ENCODE measurements at places on chromosomes 16 and 17.

GRCh38 chr16:28326881-28327610 is 34.7 kb downstream of the SBK1 start:
- no peak for DNase-seq

- no peak for DNase-seq
These were observed 6.0 kb downstream of the SOX9 start for GRCh38 chr17:72126575-72127486.

DNA sequence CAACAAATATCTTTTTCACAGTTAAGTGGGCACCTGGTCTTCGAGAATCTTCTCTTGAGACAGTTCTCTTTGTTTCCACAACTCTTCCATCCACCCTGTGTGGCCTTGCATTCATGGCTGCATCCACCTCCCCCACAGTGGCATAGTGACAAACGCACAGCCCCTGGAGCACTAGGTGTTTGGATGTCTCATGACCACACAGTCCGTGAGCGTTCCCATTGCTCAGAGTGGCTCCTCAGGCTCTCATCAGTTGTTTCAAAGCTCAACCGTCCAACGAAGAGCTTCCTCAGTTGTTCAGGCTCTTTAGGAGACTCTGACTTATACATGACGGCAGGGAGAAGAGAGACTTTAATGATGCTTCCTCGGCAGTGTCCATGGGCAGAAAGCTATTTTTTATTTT is 191.6 kb downstream of the CDRT15L2 start:
- no peak for DNase-seq

- DNase-seq = no peak
These were observed 40.9 kb downstream of the CBFA2T3 start for GRCh38 chr16:88936008-88936555.

GRCh38 chr17:67376415-67376736 is 705 bp upstream of the PITPNC1 start:
- DNase-seq = no peak

- DNase-seq = no peak
These were observed 129.9 kb downstream of the RAP1GAP2 start for GRCh38 chr17:2926019-2926650.

- no peak for DNase-seq
These were observed 2.7 kb downstream of the MSL1 start for GRCh38 chr17:40124279-40125141.

DNA sequence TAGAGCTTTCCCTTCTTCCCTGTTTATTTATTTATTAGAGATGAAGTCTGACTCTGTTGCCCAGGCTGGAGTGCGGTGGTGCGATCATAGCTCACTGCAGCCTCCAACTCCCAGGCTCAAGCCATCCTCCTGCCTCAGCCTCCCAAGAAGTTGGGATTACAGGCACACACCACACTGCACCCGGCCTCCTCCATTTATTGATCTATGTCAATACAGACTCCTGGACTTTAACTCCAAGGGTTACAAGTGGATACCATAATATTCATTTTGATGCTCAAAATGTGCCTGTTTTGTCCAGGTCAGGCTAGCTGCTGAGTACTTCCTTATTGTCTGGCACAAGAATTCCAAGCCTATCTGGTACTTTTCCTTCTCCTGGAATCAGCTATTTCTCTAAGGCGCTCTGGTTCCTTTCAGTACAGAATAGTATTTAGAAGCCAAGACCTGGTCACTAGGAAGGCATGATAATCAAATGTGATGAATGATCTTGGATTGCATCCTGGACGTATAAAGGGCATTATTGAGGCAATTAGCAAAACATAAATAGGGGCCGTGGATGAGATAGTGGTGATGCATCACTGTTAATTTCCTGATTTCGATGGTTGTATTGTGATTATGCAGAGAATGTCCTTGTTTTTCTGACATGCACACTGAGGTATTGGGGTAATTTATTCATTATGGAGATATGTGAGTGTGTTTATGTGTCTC is 21.7 kb downstream of the IL4R start:
- DNase-seq = no peak

DNA sequence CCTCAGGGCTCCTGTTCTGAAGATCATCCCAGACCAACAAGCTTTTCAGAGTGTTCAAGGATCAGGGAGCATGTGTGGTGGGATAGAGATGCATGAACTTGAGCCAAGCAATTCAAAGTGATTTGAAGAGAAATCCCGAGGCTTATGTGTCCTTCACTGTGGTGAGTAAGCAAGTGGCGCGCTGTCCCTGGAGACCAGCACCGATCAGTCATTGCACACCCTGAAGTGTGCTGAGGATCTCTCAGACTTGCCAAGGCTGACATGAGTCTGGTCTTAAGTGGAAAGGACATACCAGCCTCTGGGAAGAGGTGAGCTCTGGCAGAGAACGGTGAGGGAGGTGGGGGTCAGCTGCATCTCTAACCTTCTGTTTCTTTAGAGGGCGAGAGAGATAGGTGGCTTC is 43.8 kb upstream of the CDH13 start:
- DNase-seq = no peak

- no peak for DNase-seq
These were observed 67.3 kb downstream of the ZNF423 start for GRCh38 chr16:49788572-49788971.

DNA sequence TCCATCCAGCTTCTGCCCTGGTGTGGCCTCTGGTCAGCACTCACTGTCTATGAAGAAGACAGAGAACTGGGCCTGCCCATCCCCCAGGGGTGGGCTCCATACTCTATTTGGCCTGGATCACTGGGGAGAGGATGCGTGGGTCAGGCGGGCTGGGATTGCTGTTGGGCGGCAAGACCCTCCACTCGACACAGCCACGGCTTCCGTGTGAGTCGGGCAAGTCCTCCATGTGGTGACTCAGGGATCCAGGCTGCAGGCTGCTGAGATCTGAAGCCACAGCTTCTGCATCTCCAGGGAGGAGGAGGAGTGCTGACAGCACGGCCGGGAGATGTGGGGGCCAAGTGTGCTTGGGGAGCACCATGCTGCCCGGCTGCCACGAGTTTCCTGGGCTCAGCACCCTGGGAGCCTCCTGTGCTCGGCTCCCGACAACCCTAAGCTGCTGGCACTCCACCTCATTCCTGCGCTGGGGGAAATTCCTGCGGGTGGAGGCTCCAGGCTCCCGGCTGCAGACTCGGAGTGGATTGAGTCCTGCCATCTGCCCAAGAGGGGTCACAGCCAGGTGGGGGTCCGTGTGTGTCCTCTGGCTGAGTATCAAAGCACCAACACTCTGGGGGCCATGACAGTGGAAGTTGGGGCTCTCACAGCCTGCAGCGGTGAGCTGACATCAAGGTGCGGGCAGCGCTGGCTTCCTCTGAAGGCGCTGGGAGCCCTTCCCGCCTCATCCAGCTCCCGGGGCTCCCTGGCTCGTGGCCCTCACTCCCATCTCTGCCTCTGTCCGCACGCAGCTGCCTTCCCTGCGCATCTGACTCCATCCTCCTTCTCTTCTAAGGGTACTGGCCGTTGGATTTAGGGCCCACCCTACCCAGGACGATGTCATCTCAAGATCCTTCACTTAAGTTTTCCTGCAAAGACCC is 24.4 kb upstream of the CBFA2T3 start:
- DNase-seq = no peak

DNA sequence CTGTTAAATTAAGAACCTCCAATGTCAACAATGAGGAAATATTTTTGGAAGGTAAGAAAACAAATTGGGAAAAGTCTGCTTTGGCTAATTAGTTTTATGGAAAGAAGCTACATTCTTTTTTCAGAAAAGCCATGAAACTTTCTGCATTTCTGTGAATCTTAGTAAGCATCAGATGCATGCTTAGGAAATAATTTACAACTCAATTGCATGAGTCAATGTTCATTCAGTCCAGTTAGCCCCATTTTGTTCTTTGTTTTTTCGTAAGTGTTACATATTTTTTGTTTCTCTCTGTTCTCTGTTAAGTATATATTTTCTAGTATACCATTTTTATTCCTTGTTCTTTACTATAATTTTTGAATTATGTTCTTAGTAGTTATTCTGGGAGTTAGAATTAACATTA is 195.2 kb upstream of the KIF2B start:
- no peak for DNase-seq

- peak; percentile 39 for DNase-seq
These were observed 13.6 kb upstream of the EEF2K start for GRCh38 chr16:22192261-22193062.

DNA sequence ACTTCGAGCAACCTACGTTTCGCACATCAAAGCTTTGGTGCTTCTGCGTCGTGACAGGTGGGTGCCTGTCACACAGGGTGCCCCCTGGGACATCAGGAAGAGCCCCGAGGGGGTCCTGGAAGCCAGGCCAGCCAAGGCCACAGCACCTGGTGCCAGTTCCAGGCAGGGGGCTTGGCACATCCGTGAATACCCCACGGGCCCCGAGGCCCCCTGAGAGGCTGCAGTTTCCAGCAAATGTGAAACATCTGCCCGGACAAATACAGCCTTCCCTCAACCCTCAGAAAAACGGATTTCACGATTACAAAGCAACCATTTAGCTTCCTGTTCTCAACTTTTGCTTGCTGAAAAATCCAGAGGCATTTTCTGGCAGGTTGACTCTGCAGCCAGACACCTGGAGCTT is 109.3 kb upstream of the METRNL start:
- no peak for DNase-seq

- no peak for DNase-seq
These were observed 63.3 kb downstream of the TUBD1 start for GRCh38 chr17:59829217-59830006.

- no peak for DNase-seq
These were observed 4.2 kb upstream of the MXRA7 start for GRCh38 chr17:76714822-76715495.

DNA sequence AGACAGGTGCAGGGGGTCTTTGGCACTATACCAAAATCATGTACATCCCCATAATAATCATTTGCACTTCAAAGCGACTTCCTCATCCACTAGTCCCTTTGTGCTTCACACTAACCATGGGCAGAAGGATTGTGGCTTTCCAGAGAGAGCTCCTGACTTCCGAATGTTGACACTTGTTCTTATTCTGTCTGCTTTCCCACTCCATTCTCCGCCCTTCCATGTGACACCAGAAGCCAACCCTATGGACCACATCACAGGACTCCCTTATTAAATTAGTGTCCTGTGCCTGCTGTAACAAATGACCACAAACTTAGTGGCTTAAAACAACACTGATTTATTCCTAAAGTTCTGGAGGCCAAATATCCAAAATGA is 91.6 kb downstream of the CMC2 start:
- DNase-seq = no peak

DNA sequence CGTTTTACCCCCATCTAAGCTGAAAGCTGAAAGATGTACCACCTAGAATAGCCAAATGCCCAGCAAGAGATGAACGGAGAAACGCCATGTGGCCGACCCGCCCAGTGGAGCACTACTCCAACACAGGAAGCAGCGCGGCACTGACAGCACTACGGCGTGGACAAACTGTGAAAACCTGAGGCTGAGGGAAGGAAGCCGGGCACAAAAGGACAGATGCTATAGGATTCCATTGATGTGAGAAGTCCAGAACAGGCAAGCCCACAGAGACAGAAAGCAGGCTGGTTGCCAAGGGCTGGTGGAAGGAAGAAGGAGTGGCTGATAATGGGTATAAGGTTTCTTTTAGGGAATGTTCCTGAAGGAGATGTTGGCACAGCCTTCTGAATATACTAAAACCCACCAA is 29.4 kb upstream of the SLC38A8 start:
- no peak for DNase-seq

DNA sequence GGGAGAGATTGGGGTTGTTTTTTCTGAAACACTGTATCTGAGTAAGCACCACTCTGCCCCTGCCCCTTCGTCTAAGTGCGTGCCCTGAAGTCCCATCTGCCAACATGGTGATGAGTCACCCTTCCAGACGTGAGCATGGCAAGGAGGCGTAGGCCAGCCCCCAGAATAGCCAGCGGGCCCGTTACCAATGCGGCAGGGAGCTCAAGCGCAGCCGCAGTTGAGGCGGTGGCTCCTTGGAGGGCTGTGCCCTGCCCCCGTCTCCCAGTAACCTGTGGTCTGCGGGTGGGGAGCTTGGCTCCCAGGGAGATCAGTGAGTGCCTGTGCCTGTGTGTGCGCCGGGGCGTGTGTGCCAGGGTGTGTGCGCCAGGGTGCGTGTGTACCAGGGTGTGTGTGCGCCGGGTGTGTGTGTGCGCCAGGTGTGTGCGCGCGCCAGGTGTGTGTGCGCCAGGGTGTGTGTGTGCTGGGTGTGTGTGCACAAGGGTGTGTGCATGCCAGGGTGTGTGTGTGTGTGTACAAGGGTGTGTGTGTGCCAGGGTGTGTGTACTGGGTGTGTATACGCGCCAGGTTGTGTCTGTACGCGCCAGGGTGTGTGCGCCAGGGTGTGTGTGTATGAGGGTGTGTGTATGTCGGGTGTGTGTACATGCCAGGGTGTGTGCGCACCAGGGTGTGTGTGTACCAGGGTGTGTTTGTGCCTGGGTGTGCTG is 98.6 kb upstream of the CHMP6 start:
- DNase-seq = no peak

DNA sequence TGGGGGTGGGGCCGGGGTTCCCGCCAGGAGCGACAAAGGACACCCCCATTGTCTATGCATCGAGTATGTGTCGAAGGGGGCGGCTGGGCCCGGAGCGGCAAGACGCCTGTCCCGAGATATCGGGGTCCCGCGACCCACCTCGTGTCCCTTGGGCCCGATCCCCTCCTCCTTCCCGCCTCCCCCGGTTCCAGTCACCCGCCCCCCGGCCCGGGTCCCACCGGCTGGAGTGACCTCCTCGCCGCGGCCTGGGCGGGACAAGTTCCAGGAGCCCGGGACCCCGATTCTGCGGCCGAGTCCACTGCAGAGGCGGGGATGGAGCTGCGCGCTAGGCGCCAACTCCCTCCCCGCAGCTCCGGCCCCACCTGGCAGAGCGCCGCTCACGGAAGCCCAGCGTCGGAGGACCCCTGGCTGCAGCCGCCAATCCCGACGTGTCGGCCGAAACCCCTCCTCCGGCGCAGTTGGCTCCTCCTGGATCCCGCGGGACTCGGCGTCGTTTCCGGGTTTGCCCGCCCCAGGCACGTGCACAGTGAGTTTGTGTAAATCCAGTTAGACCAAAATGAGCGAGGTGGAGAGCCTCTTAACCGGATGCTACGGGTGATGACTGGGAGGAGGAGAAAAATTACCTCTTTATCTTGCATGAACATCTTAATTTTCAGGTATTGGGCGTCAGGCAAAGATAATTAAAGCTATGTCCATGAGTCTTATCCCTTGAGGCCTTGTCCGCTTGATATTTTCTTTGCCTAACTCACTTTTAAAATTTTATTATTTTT is at the start of gene NMRAL1:
TSS of gene NMRAL1 (minus strand) at position 434 of the 770 bp plus-strand sequence. CDS start 493 bp downstream, outside the sequence.
- DNase-seq = peak; percentile 48

DNA sequence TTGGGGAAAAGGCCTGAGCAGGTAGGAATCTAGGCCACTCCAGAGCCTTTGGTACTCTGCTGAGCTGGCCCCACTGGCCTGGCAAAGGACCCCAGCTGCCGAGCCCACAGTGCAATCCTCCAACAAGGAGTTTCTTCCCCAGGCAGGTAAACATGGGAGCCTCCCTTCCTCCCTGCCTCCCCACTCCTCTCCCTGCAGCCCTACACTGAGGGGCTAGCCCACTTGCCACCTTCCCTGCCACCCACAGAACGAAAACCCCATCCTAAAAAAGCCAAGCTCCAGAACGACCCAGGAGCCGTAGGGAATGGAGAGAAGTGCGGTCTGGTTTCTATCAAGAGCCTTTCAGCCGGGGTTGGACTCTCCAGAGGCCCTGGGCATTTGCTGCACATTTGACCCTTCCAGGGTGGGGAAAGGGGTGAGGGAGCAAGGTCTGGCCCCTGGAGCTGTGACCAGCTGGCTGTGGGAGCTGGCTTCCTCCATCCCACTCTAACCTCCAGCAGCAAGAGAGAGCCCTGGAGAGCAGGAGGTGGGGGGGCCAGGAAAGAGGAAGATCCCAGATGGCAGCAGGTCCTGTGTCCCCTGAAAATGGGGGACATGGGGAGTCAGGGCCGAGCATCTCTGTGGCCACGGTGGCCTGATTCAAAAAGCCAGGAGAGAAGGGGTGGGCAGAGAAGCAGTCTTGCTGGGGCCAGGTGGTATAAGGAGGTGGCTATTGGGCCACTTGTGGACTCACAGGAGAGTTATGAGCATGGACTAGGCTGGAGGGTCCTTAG is 1.3 kb downstream of the HID1 start:
- no peak for DNase-seq
